SK-N-MC (cell line): ENCODE measurements at places on chromosomes 6 and 20.

DNA sequence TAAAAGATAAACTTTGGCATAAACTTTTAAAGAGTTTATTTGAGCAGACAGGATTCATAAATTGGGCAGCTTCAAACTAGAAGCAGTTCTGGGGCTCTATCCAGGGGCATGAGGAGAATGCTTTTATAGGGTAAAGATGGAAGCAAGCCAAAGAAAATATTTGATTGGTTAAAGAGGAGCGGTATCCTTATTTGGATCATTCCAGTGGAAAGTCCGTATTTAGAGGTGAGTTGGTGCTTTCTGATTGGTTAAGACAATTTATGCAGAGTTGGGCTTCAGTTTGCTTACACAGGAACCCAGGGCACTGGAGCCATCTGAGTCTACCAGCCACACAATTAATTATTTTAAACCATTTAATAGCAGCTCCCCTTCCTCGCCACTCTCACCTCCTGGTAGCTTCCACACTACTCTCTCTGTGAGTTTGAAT is 37.9 kb upstream of the RNF217 start:
- no peak for DNase-seq

DNA sequence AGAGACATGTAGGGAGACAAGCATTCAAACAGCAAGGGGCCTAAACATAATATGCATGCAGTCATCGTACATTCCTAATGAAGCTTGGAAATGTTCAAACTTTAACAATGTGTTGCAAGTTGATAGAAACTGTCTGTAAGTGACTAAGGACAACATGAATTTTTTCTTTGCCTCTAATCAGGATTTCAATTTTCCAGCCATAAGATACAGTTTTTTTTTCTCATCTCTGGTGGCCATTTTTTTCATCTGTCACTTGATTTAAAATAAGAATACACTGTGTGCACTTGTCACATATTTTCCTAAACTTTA is 22.2 kb upstream of the MTRF1L start:
- no peak for DNase-seq

GRCh38 chr6:101080597-101080996 is 199.5 kb upstream of the ASCC3 start:
- DNase-seq, result peak; percentile 37

- DNase-seq, result no peak
Observed at GRCh38 chr6:17297271-17298080, 16.3 kb downstream of the RBM24 start.

DNA sequence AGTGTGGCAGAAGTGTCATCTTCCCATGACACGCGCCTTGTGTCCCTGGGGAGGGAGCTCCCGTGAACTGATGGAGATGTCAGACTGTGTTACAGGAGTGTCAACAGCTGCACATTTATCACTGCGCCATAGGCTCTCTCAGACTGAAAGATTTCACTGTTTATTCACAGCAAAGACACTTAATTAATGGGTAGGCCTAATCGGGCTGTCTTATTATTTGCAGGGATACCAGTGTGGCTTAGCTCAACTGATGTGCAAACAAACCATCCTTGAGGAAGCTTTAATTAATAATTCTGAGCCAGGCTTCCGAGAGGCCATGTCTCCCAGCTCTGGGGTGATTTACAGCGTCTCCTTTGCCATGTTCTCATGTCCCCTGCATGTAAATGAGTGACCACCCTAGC is 771.0 kb downstream of the QKI start:
- no peak for DNase-seq
